CD14-positive monocyte (primary cell): ENCODE measurements at places on chromosomes 13 and 19. TPM values are rescaled to one million over a fixed set of nuclear protein-coding genes. Genes with fewer than 3 reads are reported as not detected.
A peak's percentile ranks its signal among the peaks of the same experiment; 100 is the strongest.

The KCNJ14 gene
- polyA plus RNA-seq = not detected

DNA sequence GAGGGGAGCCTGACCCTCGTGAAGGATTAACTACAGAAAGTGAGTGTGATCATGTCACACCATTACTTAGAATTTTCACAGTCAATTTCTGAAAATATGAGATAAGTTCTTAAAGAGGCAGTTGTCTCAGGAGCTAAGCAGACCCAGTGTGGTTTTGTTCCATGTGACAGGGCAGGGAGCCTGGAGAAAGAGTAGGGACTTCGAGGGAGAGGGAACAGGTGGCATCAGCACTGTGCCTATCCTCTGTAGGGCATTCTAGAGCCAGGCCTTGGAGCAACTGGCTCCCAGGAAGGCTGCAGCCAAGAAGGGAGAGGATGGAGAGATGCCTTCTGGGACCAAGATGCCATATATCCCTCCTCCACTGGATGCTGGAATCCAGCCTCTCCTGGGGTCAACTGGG is 183.0 kb downstream of the TSHZ3 start:
- no peaks in the 10 kb centered on the region for H3K4me1 ChIP-seq
- H3K36me3 ChIP-seq = no peaks in the 10 kb centered on the region
- no peak overlapping the region for H3K4me3 ChIP-seq
- H3K27me3 ChIP-seq = peaks cover 2% of the 10 kb centered on the region
- H3K27ac ChIP-seq = no peak overlapping the region
- DNase-seq = no peak

The PSPN gene
- polyA plus RNA-seq = 0.10 TPM

The CHAMP1 gene
- polyA plus RNA-seq = 8.9 TPM

The MAP4K1 gene
- polyA plus RNA-seq = 19.8 TPM

The CGB7 gene
- not detected for polyA plus RNA-seq

- no peak for DNase-seq
- H3K4me1 ChIP-seq = peaks cover 13% of the 10 kb centered on the region
- H3K27ac ChIP-seq = no peak overlapping the region
- no peaks in the 10 kb centered on the region for H3K36me3 ChIP-seq
- H3K27me3 ChIP-seq = no peaks in the 10 kb centered on the region
- no peak overlapping the region for H3K4me3 ChIP-seq
Measured at GRCh38 chr13:51999510-51999911, 11.7 kb downstream of the ATP7B start.

The ODAD3 gene
- polyA plus RNA-seq = 0.88 and 0.90 TPM in 2 replicates

DNA sequence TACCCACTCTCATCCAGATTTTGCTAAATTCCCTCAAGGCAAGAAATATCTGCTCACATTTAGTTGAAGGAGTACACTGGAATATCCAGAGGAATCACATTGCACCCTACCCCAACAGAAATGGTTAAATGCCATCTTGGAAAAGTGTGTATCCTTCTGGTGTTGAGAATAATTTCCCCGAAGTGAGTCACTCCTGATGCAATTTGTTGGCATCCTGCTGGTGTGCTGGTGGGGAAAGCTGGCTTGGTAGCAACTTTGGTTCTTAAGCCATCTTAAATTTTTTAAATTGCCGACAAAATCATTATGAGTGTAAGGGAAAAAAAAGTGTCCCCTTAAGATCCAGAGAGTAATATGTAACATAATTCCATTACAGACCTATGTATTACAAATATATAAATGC is 337.3 kb upstream of the DACH1 start:
- H3K36me3 ChIP-seq = no peaks in the 10 kb centered on the region
- H3K4me1 ChIP-seq = no peaks in the 10 kb centered on the region
- H3K4me3 ChIP-seq = no peak overlapping the region
- H3K27me3 ChIP-seq = no peaks in the 10 kb centered on the region
- no peak overlapping the region for H3K27ac ChIP-seq

- DNase-seq = no peak
- H3K4me3 ChIP-seq = no peak overlapping the region
- no peak overlapping the region for H3K27ac ChIP-seq
- H3K4me1 ChIP-seq = peaks cover 21% of the 10 kb centered on the region
- peaks cover 5% of the 10 kb centered on the region for H3K36me3 ChIP-seq
Measured at GRCh38 chr13:52406629-52407028, 657 bp upstream of the THSD1 start.

The WDR88 gene
- not detected in 2 replicates for polyA plus RNA-seq

The KCNN1 gene
- not detected for polyA plus RNA-seq

GRCh38 chr19:49589502-49589905 is 1.5 kb upstream of the PRR12 start:
- H3K36me3 ChIP-seq = peaks cover 5% of the 10 kb centered on the region
- DNase-seq = no peak
- peaks cover 28% of the 10 kb centered on the region for H3K4me1 ChIP-seq
- no peak overlapping the region for H3K27ac ChIP-seq
- no peaks in the 10 kb centered on the region for H3K27me3 ChIP-seq
- H3K4me3 ChIP-seq = no peak overlapping the region

The TLE6 gene
- not detected for polyA plus RNA-seq

GRCh38 chr13:46211116-46211482 is 629 bp upstream of the LRRC63 start:
- H3K36me3 ChIP-seq = no peaks in the 10 kb centered on the region
- DNase-seq = peak; percentile 57
- no peaks in the 10 kb centered on the region for H3K27me3 ChIP-seq
- H3K4me1 ChIP-seq = peaks cover 8% of the 10 kb centered on the region

The LILRA1 gene
- polyA plus RNA-seq = 88.5 TPM

DNA sequence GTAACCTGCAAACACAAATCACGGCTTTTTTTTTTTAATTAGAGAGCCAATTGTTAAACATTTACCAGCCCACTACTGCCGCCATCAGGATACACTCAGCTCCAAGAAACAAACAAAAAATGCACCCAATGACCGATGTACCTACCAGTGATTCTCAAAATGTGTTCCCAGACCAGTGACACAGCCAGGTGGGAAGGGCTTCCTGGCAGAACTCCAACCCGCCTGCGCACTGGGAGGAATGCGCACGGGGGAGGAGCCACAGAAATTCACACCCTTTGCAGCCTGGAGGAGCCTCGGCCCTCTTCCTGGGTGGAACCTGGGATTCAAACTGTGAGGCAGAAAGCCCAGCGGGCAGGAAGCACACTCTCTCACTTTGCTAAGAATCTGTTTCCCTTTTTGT is 255.9 kb downstream of the TBC1D4 start:
- DNase-seq = no peak
- peaks cover 4% of the 10 kb centered on the region for H3K4me1 ChIP-seq
- no peak overlapping the region for H3K4me3 ChIP-seq
- no peak overlapping the region for H3K27ac ChIP-seq
- H3K36me3 ChIP-seq = no peaks in the 10 kb centered on the region

DNA sequence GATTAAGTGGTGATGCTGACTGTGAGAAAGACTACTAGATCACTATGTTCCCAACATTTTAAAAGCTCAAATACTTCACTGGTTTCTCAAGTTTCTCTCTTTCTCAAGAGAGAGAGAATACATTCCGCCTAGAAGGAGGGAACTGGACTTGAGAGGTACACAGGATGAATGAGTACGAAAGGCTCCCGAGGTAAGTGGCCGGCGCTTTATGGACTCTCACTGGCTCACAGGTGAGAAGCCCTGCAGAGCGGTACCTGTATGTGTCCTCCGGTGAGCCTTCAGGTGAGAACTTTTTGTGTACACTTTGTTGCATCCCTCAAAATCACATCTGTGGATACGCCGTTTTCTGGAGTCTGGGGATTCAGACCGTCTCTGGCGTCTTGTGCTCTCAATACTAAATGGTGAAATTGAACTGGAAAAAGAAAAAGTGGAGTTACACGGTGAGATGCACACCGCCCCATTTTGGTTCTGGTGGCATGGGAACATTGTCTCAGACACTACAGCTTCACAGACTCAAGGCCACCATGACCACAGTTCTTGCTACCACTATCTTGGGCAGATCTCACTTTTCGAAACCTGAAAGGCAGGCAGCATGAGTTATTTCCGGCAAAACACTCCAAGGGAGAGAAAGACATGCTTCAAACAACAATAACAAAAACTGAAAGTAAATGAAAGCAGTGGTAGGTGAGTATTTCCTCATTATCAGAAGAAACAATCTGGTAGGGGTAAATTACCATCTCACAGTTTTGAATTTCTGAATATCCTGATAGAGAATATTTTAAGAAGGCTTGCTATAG is 418.9 kb downstream of the KLF12 start:
- no peaks in the 10 kb centered on the region for H3K36me3 ChIP-seq
- H3K27ac ChIP-seq = no peak overlapping the region
- no peaks in the 10 kb centered on the region for H3K4me1 ChIP-seq

- DNase-seq = no peak
- H3K27ac ChIP-seq = no peak overlapping the region
- no peak overlapping the region for H3K4me3 ChIP-seq
- H3K27me3 ChIP-seq = no peaks in the 10 kb centered on the region
- no peaks in the 10 kb centered on the region for H3K4me1 ChIP-seq
Measured at GRCh38 chr13:81184556-81185265, 843.8 kb upstream of the SPRY2 start.

DNA sequence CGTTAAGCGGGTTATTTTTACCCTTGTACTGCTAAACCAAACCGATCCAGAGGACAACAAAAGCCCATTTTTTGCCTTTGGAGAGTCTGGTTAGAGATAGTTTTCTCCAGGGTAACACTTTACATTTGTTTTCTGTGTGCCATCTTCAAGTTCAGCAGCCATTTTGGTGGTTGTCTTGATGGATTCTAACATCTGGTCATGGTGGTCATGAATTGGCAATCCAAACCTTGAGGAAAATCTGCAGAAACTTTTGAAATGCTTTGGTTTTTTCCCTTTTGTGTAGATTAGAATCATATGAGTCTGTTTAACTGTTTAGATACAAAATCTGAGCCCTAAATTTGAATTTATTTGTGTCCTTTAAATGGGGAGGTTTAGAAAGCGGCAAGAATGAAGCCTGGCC is 16.6 kb downstream of the HNRNPM start:
- H3K36me3 ChIP-seq = peaks cover 68% of the 10 kb centered on the region
- no peaks in the 10 kb centered on the region for H3K27me3 ChIP-seq
- H3K4me3 ChIP-seq = no peak overlapping the region

DNA sequence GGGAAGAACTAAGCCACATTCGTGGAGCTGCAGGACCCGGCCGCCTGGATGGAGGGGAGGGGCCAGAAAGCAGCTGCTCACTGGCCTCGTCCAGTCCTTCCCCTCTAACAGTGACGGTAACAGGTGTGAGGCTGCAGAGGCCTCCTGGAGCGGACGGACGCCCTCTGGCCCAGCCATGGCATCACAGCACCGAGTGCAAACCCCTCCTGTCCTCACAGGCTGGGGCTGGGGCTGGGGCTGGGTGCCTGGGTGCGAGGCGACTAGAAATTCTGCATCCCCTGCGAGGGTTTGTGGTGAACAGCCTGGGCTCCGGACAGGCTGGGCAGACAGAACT is 3.6 kb downstream of the MICOS13 start:
- no peaks in the 10 kb centered on the region for H3K27me3 ChIP-seq
- H3K36me3 ChIP-seq = peaks cover 4% of the 10 kb centered on the region
- peaks cover 14% of the 10 kb centered on the region for H3K4me1 ChIP-seq
- DNase-seq = no peak

The SHISA7 gene
- polyA plus RNA-seq = not detected

The TINCR gene
- polyA plus RNA-seq = 0.06 and 0.11 TPM in 2 replicates
